ENCODE measurements at places on chromosomes 7 and 10.
A peak's percentile ranks its signal among the peaks of the same experiment; 100 is the strongest.

- no peak for DNase-seq
Observed at GRCh38 chr10:118901906-118902305, 127.6 kb upstream of the NANOS1 start.

DNA sequence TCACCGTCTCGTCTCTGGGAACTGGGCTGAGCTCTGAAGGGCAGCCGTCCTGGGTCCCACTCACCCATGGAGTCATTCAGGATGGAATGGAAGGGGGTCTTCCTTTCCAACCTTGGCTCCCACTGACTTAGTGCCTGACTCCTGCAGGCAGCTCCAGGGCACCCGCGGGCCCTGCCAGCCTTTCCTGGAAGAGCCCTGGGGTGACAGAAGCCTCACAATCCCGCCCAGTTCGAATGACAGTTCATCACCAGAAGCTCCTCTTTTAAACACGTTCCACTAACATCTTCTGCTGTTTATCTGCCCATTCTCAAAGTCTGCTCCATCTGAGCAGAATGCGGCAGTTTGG, 110.6 kb downstream of the TNS3 start:
- no peak for DNase-seq

- no peak for DNase-seq
Observed at GRCh38 chr7:102039706-102040105, 222.3 kb downstream of the CUX1 start.

GRCh38 chr7:150463461-150463860, 13.0 kb downstream of the GIMAP8 start:
- no peak for DNase-seq

DNA sequence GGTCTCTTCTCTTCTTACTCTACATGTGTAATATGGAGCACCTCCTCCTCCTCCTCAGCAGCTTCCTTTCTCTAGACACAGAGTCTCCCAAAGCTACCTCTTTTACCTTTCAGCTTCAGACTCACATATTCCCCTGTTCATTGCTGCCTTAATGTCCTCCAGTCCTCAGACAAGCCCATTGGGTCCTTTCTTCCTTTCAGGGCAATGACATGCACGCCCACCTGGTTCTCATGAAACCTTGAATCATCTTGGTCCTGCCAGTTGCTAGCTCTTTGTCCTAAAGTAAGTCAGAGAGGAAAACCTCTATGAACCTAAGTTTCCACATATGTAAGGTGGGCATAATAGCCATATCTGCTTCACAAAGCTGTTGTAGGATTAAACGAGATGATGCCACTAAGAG, 227.0 kb downstream of the RPS24 start:
- no peak for DNase-seq

DNA sequence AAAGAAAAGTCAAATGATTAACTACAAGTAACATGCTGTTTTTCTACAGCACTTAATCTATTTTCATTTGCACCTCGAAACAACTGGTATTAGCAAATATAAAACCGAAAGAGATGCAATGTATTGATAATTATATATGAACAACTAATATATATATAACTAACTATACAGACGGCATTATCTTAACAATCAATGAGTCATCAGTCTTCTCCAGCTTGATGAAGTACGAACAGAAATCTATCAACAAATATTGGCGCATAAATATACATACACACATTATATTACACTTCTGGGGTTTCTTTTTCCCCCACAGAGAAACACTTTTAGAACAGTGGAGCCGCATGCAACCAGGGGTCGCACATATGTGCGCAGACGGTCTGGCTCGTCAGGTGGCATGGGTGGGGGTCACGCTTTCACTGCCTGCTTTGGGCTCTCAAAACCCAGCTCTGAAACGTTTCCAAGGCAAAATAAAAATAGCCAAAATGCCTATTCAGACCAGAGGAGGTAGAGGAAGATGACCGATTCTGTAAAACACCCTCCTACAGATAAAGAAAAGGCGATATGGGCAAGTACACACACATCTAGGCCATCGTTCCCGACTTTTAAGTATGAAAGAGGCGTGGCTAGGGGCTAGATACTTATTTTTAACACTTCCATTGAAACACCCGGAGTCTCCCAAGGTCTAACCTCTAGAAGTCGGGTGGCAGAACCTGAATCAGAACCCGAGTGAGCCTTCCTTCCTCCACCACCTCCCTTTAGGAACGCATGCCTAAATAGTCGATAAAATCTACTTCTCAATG, 1.7 kb downstream of the ARHGAP12 start:
- DNase-seq: no peak

GRCh38 chr7:125059861-125060456, 130.3 kb upstream of the POT1 start:
- peak; percentile 9 for DNase-seq

DNA sequence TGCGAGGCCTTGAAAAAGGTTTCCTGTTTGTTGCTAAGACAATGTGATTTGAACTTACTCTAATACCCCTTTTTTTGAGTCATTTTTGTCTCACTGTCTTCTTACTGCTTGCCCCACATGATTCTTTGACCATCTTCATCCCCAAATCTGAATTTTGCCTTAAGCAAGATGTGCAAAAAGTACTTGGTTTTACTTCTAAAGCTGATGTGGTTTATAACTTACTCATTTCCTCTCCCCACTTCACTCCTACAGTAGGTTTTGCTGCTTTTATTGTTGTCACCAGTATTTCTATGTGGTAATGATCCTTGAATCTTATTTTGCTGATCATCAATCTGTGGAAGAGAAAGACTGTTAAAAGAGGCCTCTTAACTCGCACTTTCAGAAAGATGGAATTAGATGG, 396.4 kb downstream of the SDK1 start:
- no peak for DNase-seq

GRCh38 chr10:50990568-50991455, 83.5 kb upstream of the PRKG1 start:
- peak; percentile 16 for DNase-seq

- peak; percentile 25 for DNase-seq
Observed at GRCh38 chr10:95697429-95697828, 3.7 kb upstream of the TCTN3 start.

GRCh38 chr7:130286881-130287280, 6.1 kb upstream of the CPA4 start:
- no peak for DNase-seq

GRCh38 chr10:71742301-71743088, 22.9 kb upstream of the C10orf105 start:
- DNase-seq: peak; percentile 61

GRCh38 chr7:16929146-16929762, 47.5 kb upstream of the AGR3 start:
- peak; percentile 86 for DNase-seq

DNA sequence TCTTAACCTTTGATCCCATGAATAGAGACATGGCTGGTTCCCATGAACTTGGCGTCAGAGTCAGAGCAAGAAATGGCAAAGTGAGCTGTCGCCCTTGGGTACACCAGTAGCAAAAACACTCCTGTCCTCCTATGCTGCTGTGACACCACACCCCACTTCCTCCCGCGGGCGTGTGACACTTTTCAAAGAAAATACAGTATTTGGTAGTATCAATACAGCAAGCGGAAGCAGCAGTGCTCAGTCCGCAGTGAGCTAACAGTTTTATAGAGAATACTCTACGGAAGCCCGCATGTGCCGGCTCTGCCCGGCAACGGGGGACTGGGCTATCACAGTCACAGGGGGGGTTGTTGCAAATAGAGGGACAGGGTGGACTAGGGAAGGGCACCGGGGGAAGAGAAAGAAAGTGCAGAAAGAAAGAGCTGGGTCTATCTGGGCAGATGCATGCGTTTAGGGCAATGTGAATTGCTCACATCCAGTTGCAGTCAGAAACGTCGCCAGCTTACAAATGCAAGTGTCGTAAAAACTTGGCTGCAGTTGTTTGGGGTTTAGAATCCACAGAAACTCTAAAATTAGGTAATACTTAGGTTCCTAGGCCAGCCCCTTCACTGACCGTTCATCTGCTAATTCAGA, 49.8 kb downstream of the PRKCQ start:
- DNase-seq: no peak

DNA sequence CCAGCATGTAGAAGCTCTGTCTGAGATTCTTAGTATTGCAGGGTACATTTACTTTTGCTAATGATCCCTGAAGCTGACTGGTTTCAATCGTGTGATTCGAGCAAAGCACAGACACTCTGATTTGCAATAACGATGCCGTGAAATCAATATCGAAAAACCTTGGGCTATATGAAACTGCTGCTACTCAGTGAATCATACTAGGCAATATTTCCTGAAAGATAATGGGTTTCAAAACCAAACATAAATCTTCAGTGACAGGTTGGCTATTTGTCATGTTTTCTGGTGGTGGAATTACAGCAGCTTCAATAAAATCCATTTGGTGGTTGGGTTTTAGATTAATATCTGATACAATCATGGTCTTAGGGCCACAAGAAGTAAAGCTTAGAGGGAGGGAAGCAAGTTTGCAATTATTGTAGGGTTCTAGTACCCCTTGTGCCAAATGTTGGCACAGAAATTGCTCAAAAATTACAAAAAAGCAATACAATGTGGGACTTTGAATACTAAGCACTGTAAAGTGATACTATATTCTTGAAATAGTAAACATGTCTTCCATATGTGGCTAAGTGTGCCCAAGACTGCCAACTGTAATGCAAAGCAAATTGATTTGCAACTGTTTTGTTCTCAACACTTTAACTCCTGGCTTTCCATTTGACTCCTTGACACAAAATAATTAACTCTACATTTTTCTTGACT, 112.4 kb upstream of the JAZF1 start:
- DNase-seq: no peak

DNA sequence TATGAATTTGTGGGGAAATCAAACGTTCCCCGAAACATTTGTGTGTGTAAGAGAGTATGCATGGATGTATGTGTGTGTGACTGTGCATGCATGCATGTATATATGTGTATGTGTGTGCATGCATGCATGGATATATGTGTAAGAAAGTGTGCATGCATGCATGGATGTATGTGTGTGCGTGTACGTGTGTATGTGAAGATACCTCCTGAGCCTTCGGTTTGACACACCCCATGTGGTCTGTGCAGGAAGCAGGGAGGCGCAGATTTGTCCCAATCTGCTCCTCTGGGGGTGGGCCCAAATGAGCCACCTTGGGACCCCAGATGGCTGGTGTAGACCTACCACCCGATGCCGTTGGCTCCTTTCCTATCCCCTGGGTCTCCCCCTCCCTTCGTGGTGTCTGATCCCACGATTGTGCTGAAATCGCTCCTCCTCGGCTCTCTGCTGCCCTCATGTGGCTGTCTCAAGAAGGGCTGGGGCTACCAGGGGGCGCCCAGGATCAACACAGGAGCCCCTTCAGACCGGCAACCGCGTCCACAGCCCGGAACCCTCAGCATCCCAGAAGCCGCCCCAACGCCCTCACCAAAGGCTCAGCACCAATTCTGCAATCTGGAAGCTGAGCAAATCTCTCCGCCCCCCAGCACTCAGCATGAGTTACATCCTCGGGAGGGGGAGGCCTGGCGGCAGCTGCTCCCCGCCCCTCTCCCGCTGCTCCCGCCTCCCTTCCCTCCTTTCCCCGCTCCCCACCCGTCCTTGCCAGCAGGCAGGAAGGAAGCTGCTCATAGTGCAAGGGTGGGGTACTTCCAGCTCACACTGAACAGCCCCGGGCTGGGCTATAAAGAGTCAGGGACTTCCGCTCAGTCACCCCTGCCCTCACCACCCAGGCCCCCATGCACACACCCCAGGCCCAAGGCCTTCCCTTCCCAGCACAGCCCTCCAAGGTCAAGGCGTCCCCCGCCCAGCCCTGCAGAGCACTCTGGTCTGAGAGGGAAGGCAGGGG, 2.3 kb upstream of the NOS3 start:
- DNase-seq: peak; percentile 86

DNA sequence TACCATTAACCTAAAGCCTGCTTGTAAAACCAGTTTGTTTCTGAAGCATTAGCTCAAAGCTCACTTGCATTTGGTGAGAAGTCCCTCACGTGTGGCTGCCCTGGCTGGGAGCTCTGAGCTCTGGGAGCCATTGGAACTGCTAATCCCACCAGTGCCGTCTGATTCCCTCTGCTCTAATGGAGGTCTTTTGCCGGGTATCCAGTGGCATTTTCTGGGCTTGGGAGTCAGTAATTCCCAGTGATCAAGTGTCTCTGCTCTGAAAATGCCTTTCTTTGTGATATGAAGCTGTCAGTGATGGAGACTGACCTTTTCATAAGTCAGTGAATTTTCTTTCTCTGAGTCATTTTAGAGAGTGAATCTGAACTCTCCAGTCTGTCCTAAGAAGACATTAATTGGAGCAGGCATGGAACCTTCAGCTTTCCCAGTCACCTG, 36.9 kb upstream of the FAM20C start:
- no peak for DNase-seq

GRCh38 chr7:44750424-44750823, 1.8 kb downstream of the ZMIZ2 start:
- no peak for DNase-seq

DNA sequence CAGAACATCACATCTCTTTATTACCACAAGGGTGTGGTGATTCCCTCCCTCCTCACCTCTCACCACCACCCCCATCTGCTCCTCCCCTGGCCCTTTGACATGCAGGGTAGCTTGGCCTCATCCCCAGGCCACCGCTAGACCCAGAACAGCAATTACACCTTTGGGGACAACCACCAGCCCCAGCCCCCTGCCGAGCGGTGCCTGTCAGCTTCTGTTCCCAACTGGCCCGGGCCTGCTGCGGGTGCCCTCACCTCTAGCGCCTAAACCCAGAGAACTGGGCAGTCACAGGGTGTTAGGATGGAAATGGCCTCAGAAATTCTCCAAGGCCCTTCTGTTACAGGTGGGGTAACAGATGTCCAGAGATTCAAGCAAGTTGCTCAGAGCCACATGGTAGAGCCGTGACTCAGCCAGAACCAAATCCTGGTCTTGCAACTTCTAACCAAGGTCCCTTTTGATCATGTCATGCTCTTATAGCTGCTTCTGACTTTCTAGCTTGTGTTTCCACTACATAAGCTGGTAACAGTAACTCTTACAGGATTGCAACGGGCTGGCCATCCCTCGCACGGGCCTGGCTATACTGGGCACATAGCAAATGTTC, 78.0 kb downstream of the PRKAG2 start:
- no peak for DNase-seq

DNA sequence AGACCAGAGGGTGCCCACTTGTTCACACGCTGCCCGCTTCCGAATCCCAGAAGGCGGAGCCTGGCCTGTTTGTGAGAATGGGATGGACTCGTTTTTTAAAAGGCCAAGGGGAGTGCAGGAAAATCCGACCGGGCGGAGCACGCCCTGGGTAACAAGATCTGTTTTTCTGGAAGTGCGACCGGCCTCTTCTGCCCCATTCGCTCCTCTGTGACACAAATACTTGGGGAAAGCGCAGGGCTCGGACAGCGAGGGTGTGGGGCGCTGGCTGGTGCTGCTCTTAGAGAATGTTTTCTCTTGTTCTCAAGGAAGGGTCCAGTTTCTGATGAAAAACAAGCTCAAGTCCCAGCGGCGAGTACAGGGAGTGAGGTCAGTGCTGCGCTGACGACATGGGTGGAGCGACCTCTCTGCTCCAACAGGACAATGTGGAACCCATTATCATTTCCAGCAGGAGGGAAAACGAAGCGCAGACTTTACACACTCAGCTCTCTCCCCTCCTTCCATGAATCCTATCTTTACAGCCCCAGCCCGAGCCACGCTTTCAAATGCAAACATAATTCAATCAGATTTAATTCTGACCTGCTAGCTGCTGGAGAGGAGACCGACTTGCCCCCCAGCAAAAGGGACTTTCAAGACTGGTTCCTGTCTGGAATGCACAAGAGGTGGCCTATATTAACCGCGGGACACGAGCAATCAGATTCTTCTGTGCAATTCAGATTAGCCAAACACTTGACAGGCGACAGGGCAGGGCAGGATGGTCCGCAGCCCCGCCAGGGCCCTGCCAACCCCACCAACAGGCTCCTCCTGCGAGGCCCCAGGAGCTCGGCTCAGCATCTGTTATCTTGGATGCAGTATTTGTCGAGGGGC, 1.1 kb downstream of the RADIL start:
- no peak for DNase-seq

GRCh38 chr7:11570205-11570604, 261.8 kb downstream of the THSD7A start:
- DNase-seq: no peak
